ENCODE measurements at places on chromosomes 7 and 10.

DNA sequence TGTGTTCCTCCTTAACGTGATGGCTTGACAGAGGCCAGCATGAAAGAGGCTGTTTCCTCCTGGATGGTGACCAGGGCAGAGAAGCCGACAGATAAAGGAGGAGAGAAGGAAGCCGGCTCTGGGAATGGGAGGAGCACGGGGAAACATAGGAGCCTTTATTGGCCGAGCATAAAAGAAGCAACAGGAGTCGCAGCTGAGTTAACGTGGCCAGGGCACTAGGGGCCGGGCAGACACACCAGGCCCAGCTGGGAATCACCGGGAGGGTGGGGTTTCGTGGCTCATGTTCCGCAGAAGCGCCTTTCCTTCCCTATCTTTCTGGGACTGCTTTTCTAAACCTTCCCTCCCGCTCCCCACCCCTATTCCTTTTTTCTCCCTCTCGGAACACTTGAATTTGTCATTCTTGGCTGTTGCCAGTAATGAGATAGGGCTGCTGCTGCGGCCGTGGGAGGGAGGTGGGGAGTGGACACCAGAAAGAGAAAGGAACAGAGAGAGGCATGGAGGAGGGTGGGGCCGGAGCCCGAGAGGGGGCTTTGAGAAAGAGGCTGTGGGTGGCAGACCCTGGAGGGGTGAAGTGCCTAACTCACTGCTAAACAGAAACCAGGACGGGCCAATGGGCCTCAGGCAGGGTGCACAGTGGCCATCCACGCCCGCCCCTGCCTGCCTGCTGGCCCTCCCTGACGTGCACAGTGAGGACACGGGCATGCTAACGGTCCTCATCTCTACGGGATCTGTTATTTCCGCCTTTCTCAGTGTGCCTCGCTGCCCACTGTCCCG, 65.2 kb downstream of the COL13A1 start:
- DNase-seq: no peak

GRCh38 chr10:58268454-58268945, 462 bp upstream of the CISD1 start:
- no peak for DNase-seq

DNA sequence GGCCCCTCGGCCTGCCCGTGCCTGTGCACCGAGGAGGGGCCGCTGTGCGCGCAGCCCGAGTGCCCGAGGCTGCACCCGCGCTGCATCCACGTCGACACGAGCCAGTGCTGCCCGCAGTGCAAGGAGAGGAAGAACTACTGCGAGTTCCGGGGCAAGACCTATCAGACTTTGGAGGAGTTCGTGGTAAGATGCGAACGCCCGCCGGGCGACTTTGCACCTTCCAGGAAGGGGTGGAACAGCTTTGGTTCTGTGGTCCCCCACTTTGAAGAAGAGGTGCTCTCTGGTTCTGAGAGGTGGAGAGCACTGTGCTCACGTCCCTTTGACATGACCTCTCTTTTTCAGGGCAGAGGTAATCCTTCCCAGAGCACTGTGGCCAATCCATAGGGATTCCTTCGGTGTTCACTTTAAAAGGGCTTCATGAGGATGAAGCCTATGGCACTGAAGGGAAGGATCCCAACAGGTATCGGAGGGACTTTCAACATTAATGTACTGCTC, 2.6 kb downstream of the VWC2 start:
- no peak for DNase-seq

DNA sequence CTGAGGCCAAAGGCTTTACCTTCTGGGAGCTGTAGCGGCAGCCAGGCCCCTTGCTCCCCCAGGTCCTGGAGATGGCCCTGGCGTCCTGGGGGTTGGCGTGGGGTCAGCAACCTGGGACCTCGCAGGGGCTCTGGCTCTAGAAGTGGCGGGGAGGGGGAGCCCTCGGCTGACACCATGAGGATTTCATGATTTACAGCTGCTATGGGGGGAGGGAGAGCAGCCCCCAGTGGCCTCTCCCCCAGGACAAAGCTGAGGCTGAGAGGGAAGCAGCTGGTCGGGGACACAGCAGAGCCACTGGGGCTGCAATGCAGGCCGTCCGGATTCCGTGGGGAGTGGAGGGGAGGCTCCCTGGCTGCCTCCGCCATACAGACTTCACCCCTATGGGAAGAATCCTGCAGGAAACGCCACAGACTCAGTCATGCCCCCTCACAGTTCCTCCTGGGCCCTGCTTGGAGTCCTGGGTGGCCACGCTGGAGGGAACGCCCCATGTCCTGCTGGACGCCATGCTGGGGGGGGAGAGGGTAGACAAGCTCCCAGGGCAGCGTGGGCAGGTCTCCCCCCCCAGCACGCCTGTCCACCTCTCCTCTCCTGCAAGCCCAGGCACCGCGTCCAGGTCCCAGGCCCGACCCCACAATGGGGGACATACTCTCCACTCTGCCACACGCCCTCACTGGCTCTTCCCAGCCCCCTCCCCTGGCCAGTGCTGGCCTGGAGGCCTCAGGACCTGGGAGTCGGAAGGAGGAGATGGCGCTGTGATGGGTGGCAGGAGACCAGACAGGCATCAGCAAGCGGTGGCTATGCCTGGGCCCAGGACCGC, 243.6 kb downstream of the ELFN1 start:
- no peak for DNase-seq

GRCh38 chr10:11504566-11505285, 106.7 kb downstream of the USP6NL start:
- DNase-seq: no peak

DNA sequence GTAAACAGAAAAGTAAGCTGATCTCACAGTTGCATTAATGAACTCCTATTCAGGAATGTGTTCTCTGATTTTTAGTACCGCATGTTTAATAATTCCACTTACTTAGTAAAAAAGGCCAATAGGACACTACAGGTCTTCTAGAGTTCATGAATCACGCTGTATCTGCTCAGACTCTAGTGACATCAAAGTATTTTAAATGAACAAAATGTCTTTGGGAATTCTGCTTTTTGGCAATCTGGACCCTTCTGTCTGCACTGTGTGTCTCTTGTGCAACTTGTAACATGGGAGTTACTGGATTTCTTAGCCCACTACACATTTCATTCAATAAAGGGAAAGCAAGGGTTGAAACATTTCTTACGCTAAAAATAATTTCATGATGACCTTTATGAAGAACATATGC, 50.2 kb downstream of the RABGEF1 start:
- DNase-seq: no peak

GRCh38 chr7:38154278-38154677, 23.8 kb upstream of the STARD3NL start:
- DNase-seq: no peak

DNA sequence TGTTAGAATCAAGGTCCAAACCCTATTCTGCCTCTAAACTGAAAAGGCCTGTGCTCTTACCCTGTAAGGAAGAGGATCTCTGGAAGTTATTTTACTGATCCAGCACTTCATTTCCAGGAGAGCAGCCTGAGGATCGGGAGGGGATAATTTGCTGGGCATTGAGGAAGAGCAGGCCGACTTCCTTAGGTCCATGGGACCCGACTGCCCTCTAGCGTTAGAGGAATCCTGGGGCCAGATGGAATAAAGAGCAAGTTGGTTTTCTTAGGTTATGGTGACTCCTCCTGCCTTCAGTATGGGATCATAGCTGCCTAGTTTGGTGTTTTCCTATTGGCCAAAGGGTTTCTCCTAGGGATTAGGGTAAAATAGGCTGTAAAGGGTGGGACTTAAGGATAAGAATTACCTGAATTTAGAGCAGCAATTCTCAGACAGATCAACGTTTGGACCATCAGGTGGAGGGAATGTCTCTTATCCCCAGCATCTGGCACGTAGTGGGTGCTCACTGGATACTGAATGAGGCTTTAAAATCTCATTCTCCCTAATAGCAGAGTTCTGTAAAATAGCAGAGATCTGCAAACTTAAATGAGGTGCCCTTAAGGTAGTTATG, 40.0 kb upstream of the SORBS1 start:
- DNase-seq: peak; percentile 87

DNA sequence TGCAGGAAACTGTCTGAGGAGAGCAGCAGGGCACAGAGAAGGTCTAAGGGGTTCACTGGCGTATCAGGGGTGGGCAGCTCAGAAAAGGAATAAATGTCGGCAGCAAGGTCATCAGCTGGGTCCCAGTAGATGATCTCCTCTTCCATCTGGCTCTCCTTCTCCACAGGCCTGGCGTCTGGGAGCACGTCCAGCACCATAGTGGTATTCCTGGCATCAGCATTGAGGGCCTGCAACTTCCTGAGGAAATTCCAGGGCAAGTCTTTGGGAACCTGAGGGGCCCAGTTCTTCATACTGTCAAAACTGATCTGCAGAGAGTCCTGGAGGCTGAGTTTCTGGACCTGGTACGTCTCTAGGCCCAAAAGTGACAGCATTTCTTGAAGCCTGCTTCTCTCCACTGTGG, 9.6 kb upstream of the MRPS24 start:
- peak; percentile 15 for DNase-seq

DNA sequence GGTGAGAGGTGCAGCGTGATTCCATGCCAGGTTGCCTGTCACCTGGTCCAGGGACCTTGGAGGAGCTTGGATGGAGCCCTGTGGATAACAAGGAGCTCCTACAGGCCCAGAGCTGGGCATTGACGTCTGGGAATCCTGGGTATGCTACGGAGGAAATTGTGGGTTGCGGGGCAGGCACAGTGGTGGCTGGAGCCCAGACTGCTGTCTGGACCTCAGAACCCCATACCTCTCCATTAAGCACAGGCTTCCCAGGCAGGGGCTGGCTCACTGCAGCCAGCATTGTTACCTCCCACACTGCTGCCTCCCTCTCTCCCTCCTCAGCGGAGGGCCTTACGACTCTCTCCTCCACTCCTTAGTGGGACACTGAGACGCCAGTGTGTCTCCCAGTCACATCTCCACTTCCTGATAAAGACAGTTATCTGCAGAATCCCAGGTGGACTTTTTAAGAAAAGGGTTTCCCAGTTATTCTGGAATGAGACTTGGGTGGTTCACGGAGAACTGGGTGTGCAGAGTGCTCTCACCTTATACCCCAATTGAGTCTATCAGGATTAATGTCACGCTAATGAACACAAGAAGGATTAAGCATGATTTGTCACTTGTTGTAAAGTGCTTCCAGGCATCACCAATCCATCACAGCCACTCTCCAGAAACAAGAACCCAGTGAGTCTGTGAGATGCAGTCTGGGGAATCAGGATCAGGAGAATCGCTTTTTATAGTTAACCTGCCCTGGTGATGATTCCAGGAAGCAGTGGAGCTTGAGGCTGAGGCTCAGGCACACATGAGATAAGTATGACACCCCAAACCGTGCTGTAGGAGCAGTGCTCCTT, 309.4 kb downstream of the RPS24 start:
- no peak for DNase-seq

DNA sequence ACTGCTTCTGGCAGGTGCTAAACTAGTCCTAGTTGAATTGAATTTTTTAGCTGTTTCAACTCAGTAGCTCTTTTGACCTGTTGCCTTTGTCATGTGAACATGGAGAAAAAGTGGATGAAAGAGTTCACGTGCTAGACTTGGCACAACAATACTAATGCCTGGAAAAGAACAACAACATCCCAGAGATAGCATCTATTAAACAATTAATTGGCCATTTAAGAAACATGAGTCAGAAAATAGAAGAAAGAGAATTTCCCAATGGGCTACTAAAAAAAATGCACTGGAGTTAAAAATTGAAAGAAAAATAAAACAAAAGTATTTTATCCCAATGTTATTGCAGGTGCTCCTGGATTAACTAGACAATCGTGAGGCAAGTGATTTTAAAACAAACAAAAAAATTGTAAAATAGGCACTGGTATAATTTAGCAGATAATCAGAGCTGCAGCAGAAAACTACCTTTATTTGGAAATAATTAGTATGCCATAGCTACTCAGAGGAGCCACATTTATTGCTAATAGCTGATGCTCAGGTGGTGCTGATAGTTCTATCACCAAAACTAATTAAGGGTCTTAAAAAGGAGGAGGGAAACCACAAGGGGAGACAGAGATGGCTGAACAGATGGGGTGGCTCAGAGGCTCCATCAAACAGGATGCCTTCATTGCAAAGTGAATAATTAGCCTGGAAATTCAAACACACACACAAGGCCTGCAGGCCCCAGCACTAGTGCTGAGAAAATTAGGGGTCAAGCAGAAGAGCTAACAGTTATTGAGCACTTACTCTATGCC, 17.6 kb downstream of the CCDC71L start:
- DNase-seq: no peak

DNA sequence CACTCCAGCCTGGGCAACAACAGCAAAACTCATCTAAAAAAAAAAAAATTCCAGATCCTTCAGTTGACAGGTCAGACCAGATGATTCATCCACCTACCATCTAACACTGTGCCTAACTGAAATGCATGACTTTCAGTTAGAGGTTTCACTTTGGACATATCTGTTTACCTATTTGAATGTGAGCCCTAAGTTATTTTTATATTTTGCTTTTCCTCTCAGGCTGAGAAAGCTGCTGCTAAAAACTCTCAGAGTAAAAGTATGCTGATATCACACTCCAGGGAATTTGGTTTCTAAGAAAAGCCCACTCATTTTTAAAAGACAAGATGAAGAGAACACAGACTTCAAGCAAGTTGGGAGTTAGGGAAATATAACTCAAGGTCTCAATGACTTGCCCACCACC, 126.0 kb downstream of the SGMS1 start:
- no peak for DNase-seq

DNA sequence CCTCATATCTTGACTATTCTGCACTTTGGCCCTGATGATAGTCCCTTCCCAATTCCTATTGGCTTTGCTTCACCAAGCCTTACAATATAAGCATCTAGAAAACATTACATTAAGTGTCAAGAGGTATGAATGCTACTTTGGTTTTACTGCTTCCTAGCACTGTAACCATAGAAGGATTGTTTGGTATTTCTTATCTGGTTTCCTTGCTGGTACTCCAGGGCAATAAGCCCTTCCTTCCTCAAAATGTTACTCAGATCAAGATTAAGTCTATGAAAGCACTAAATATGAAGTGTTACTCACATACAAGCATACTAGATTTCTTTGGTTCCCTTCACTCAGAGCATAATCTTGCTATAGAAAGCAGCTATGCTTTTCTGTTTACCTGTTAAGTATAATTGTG, 492.5 kb downstream of the ETV1 start:
- DNase-seq: no peak

GRCh38 chr10:89278900-89279392, 22.9 kb upstream of the IFIT2 start:
- no peak for DNase-seq

GRCh38 chr7:134593530-134594392, 44.9 kb downstream of the AKR1B15 start:
- DNase-seq: peak; percentile 75

- DNase-seq: no peak
Measured at GRCh38 chr7:123599766-123600165, 1.9 kb upstream of the ASB15 start.

GRCh38 chr7:111437736-111438135, 124.6 kb downstream of the IMMP2L start:
- DNase-seq: no peak

GRCh38 chr7:139871331-139871730, 42.3 kb downstream of the TBXAS1 start:
- no peak for DNase-seq

DNA sequence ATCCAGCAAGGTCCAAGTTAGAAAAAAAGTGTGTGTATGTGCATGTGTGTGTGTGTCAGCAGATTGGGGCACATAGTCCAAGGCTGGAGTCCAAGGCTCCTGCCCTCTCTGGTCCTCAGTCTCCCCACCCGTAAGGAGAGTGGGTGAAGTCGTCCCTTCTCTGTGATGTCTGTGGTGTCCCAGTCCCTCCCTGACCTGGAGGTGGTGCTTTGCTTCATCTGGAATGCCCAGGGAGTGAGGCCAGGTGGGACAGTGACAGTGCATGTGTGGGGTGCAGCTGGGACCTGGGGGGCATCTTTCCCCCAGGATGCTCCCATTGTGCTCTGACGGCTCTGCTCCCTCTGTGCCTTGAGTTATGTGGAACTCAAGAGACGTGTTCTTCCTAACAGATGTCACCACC, 18.0 kb downstream of the AQP1 start:
- no peak for DNase-seq
